Effector memory CD8-positive, alpha-beta T cell (primary cell): ENCODE measurements at places on chromosomes 5 and 9.
A peak's percentile ranks its signal among the peaks of the same experiment; 100 is the strongest.

DNA sequence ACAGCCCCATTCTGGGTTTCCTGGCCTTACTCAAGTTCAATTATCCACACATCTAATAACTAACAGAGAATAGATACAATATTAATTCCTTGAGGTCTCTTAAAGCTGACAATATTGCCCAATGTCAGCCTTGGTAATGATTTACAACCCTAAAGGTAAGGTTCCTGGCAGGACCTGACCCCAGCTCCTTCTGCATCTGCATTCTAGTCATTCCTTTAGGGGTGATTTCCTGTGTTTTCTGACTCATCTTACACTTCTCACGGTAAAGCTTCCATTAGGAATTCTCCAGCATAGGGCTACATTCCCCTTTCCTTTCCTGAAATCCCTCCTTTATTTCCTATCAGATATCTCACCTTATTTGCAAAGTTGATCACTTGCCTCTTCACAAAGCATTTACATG lies 9.3 kb downstream of the HAVCR1 start:
- H3K4me1 ChIP-seq: peaks cover 6% of the 10 kb centered on the region
- no peak for DNase-seq
- peaks cover 2% of the 10 kb centered on the region for H3K36me3 ChIP-seq
- no peak overlapping the region for H3K27ac ChIP-seq
- peak overlapping the region; percentile 54 for H3K4me3 ChIP-seq
- H3K27me3 ChIP-seq: no peaks in the 10 kb centered on the region

DNA sequence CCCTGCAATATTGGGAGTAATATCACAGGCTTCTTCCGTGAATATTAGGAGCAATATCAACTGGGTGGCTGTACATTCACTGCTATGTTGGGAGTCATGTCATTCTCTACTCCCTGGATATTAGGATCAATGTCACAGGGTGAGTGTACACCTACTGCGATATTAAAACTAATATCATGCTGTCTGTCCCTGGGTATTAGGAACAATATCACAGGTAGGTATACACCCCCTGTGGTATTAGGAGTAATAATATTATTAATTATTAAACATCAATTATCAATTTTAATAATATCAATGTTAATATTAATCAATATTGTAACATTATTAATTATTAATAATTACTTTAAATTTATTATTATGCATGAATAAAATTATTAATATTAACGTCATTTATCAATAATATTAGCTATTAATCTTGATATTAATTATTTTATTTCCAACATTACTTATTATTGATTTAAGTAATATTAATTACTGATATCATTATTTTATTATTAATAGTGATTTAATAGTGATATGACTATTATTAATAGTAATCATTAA lies 121.9 kb downstream of the TMEM38B start:
- no peaks in the 10 kb centered on the region for H3K36me3 ChIP-seq
- H3K27ac ChIP-seq: no peak overlapping the region
- DNase-seq: no peak
- H3K4me1 ChIP-seq: no peaks in the 10 kb centered on the region

DNA sequence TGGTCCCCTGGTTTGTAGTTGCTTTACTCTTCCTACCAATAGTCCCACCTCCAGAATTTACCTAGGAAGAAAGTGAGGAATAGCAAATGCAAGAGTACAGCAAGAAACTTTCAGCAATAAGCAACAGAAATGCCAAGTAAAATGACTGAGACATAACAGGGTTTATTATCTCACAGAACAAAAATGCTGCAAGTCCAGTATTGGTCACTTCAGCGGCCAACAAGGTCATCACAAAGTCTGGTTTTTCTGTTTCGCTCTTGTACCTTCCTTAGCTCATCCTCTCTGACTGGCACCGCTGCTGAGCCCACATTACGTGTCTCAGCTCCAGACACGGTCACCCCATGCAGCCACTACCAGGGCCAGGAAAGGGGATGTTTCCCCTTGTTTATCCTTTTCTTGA lies 82.7 kb downstream of the RFK start:
- no peaks in the 10 kb centered on the region for H3K36me3 ChIP-seq
- no peaks in the 10 kb centered on the region for H3K4me1 ChIP-seq
- H3K27ac ChIP-seq: no peak overlapping the region
- H3K27me3 ChIP-seq: peaks cover 19% of the 10 kb centered on the region

DNA sequence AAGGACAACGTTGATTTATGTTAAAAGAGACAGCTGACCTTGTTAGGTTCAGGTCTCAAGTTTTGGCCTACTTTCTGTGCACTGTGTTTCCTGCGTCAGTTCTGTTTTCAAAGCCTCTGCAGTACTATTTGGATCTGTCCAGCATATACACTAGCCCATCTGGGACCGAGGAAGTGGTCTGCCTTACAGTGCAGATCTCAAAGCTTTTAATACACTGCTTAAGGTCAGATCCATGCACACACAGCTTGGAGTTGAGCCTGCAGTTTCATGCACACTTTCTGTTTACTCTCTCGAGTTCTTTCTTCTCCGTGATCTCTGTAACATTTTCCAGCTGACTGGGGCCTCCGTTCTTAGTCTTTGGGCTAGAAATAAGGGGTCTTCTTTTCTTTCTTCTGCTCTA lies 24.1 kb downstream of the CARTPT start:
- H3K36me3 ChIP-seq: no peaks in the 10 kb centered on the region
- no peak overlapping the region for H3K27ac ChIP-seq
- H3K4me1 ChIP-seq: no peaks in the 10 kb centered on the region
- no peak overlapping the region for H3K4me3 ChIP-seq

GRCh38 chr5:181203093-181203711 lies 1.8 kb downstream of the TRIM7 start:
- H3K36me3 ChIP-seq: peaks cover 32% of the 10 kb centered on the region
- DNase-seq: no peak
- peaks cover 23% of the 10 kb centered on the region for H3K4me1 ChIP-seq
- H3K27me3 ChIP-seq: peaks cover 11% of the 10 kb centered on the region

- peaks cover 18% of the 10 kb centered on the region for H3K4me1 ChIP-seq
- peak overlapping the region; percentile 52 for H3K4me3 ChIP-seq
- H3K27ac ChIP-seq: no peak overlapping the region
Measured at GRCh38 chr5:176809544-176810080, 747 bp upstream of the UNC5A start.

- peaks cover 10% of the 10 kb centered on the region for H3K27me3 ChIP-seq
- no peak overlapping the region for H3K4me3 ChIP-seq
- no peaks in the 10 kb centered on the region for H3K36me3 ChIP-seq
- no peak for DNase-seq
- H3K4me1 ChIP-seq: no peaks in the 10 kb centered on the region
Measured at GRCh38 chr5:172669386-172670004, 28.4 kb downstream of the NEURL1B start.

DNA sequence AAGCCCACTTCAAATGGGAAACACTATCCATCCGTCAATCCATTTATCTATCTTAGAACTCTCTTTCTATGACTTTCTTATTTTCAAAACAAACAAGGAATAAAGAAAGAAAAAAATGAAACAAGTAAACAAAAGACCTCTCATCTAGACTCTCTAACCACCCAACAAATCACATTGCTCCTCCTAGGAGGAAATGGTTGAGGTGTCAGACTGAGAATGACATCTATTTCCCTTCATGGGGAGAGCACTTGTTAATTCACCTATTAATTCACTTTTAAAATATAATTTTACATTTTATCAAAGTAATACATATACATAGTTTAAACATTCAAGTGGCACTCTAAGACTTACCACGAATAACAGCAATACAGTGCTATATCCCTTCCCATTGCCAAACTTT lies 2.4 kb upstream of the IL31RA start:
- DNase-seq: no peak
- no peak overlapping the region for H3K27ac ChIP-seq
- no peaks in the 10 kb centered on the region for H3K36me3 ChIP-seq

GRCh38 chr5:112064956-112065355 lies 308.0 kb upstream of the NREP start:
- H3K4me1 ChIP-seq: no peaks in the 10 kb centered on the region
- H3K4me3 ChIP-seq: no peak overlapping the region
- H3K27me3 ChIP-seq: no peaks in the 10 kb centered on the region
- no peak for DNase-seq
- H3K36me3 ChIP-seq: no peaks in the 10 kb centered on the region
- H3K27ac ChIP-seq: no peak overlapping the region

GRCh38 chr9:15032860-15033259 lies 122.6 kb upstream of the FREM1 start:
- no peaks in the 10 kb centered on the region for H3K4me1 ChIP-seq
- H3K4me3 ChIP-seq: no peak overlapping the region

DNA sequence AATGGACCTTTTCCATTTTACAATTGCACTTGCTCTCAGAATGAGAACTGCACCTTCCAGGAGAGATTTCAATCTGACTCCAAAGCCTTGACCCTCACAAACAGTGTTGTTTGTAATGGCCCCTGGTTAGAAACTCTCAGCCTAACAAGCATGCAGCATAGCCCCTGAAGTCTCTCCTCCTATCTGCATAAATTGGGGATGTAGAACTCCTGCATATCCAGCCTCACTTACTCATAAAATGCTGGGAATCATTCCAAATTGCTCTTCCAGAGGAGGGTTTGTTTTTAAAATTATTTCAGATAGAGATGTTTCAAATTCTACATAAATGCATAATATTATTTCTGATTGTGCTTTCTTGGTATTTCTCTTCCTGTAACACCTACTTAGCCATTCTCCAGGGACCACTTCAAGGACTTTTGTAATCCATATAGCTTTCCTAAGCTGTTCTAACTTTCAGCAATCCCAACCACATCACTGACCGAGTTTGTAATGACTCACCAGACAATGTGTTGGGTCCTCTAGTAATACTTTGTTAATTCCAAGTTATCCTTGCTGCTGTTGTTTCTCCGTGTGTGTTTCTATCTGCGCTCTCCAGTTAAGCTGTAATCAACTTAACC lies 143.8 kb upstream of the CCDC152 start:
- H3K27me3 ChIP-seq: peaks cover 37% of the 10 kb centered on the region
- no peaks in the 10 kb centered on the region for H3K36me3 ChIP-seq
- H3K4me1 ChIP-seq: no peaks in the 10 kb centered on the region
- no peak overlapping the region for H3K4me3 ChIP-seq

- no peaks in the 10 kb centered on the region for H3K36me3 ChIP-seq
- H3K4me1 ChIP-seq: no peaks in the 10 kb centered on the region
- no peaks in the 10 kb centered on the region for H3K27me3 ChIP-seq
- no peak overlapping the region for H3K27ac ChIP-seq
Measured at GRCh38 chr5:6328173-6328572, 50.2 kb downstream of the MED10 start.

GRCh38 chr5:118620233-118620632 lies 368.1 kb downstream of the DTWD2 start:
- H3K4me3 ChIP-seq: no peak overlapping the region
- H3K4me1 ChIP-seq: no peaks in the 10 kb centered on the region
- no peaks in the 10 kb centered on the region for H3K36me3 ChIP-seq
